ENCODE measurements at places on chromosomes 12 and 14.

DNA sequence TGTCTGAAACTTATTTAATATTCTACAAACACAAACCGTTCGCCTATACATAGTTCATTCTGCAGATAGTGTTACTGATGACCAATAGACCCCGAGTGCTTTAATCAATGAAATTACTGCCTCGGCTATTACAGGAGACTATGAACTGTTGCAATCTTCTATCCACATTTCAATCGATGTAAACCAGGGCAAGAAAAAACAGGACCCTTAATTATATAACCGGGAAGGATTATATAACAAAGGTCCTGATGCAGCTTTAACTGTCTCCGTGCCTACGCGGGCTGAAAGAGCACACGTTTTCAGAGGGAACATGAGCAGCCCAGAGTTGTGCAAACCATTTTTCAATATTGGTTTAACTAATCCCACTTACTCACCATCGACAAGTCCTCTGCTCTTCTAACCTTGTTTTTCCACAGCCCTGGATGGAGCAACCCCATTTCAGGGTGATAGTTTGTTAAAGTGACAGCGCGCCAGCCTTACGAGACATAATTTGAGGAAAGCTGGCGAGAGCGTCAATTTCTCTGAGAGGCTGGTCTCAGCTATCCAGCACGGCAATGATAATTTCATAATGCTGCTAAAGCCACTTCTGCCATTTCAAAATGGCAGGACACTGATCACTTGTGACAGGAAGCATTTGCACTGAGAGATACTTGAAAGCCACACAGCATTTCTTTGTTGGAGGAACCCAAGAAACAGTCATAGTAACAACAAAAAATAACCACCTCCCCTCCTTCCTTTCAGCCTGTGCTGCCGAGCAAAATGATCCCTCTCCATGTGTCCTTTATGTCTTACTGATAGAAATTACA is 184.6 kb downstream of the FOXN3 start:
- DNase-seq: no peak

DNA sequence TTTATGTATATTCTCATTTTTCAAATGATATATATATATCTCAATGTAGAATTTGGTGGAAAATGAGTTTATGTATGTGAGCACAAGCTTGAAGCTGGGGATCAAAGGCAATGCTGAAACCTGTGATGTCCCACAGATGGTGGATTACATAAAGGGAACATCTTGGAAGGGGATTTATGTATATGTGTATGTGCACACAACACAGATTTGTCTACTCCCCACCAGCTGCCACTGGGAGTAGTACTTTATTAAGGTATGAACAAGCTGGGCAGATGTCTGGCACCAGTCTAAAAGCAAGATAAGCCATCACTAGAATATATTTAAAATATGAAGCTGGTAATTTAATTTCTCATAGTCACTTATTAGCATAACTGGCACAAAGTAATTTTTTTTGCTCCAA is 895.6 kb downstream of the SLC6A15 start:
- DNase-seq: no peak

DNA sequence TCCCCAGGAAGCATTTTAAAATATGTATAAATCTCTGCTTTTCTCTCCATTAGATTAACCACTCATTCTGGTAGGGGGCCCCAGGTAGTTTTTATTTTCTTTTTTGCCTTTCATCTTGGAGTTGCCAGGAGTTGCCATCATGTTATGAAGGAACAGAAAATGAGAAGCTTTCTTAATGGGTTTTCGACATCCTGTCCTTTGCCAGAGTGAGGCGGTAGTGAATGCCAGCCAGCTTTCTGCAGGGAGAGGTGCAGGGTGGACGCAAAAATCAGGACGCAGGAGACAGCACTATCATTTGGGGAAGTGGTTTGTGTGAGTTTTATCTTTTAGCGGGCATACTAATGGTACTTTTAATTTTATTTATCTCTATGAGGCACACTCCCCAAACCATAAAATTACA is 1.7 kb downstream of the RASSF8 start:
- DNase-seq: peak; percentile 47

- DNase-seq: no peak
Measured at GRCh38 chr12:93886533-93887511, 209.6 kb downstream of the CRADD start.

- DNase-seq: no peak
Measured at GRCh38 chr12:5163661-5164060, 120.0 kb downstream of the KCNA5 start.

DNA sequence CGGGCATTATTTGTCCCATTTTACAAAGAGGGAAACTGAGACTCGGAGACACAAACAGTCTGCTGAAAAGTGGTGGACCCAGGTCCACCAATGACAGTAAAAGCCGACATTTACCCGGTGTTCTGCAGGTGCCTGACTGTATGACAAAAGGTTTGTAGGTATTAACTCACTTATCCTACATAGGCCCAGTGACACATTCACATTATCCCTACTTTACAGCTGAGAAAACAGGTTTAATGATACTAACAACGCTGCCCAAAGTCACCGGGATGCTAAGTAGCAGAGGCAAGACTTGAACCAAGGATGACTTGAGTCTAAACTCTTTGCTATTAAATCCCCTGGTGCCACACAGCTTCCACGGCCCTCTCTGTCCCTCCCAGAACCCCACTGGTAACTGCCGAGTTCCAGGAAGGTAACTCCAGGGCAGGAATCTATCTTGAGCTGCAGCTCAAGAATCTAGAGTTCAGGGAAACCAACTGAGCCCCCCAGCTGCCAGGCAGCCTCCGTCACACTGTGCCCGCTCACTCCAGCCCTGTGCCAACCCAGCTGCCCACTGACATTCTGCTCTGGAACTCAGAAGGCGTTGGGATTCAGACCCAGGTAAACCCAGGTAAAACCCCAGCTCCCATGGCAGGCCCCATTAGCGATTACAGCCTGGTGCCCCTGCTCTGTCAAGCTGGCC is 33.7 kb downstream of the SYNE3 start:
- DNase-seq: no peak

GRCh38 chr12:75162845-75163244 is 46.8 kb downstream of the KCNC2 start:
- DNase-seq: no peak

GRCh38 chr14:76760331-76761135 is 735 bp upstream of the VASH1 start:
- DNase-seq: no peak

DNA sequence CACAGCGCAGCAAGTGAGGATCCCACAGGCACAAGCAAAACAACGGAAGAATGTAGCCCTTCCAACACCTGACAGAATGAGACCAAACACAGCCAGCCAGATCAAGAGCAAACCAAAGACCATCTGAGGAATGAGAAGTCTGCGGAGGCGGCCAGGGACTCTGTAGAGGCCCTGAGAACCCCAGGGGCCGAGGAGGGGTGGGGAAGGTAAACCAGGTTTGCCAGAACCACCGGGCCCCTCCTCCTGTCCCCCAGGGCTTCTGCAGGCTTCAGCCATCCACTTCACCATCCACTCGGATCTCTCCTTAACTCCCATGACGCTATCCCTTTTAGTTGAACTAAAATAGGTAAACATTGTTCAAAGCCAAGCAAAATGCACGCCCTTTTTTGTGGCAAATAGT is 37.4 kb downstream of the ZCRB1 start:
- DNase-seq: no peak

DNA sequence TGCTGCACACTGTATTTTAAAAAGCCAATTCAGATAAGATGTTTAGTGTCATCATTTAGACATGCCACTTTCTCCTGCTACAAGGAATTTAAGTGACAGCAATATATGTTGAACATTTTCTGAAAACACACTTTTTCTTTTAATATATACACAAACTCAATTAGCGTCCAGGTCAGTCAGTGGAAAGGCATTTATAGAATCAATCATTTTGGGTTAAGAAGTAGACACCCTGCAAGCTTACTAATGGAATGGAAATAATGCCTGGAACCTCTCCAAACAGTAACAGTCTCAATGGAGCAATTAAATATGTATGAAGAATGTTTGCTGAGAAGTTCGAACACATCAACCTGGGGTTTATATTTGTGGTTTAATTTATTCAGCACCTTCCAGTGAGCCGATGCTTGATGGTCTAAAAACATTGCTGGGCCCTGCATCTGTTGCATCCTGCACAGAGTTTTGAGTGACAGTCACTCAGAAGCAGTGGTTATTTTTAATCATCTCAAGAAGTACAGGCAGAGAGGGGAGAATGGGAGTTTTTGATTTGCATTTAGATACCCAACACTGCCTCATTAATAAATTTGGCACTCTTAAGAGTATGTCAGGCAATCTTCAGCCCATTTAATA is 410.7 kb downstream of the TMEM117 start:
- DNase-seq: no peak

DNA sequence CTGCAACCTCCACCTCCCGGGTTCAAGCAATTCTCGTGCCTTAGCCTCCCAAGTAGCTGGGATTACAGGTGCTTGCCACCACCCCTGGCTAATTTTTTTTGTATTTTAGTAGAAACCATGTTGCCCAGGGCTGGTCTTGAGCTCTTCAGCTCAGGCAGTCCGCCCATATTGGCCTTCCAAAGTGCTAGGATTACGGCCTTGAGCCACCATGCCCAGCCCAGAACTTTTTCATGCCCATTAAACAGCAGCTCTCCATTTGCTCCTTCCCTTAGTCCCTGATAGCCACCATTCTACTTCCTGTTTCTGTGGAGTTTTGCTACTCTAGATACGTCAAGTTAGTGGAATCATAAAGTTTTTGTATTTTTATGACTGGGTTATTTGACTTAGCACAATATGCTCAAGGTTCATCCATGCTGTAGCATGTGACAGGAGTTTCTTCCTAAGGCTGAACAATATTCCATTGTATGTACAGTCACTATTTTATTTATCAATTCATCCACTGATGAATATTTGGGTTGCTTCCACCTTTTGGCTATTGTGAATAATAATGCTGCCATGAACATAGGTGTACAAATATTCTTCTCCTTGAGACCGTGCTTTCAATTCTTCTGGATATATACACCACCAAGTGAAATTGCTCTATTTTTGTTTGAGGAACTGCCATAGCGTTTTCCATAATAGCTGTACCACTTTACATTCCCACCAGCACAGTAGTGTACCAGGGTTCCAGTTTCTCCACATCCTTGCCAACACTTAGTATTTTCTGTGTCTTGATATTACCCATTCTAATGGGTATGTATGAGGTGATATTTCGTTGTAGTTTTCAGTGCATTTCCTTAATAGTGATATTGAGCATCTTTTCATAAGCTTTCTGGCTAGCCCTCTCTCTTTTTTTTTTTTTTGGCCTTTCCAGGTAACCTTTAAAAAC is 15.0 kb downstream of the ATF1 start:
- DNase-seq: no peak

DNA sequence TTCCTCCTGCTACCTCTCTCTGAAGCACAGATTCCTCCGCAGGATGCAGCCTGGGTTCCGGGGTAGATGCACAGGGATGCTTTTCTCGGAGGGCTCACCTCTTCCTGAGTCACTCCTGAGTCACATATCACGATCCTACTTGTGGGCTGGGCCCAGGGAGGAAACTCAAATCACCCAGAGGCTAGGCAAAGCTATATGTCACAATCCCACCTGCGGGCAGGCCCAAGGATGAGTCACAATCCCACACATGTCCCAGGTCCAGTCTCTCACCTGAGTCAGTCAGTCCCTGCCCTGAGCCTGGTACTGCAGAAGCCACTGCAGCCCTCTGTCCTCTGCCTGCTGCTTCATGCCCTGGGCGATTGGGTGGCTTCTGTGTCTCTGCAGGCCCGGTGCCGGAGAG is 149.0 kb upstream of the GSC start:
- no peak for DNase-seq

- no peak for DNase-seq
Measured at GRCh38 chr14:68966872-68967301, 12.2 kb downstream of the ACTN1 start.

- DNase-seq: no peak
Measured at GRCh38 chr14:89810101-89810500, 144.4 kb downstream of the EFCAB11 start.

GRCh38 chr14:79602045-79602444 is 609.3 kb downstream of the DIO2 start:
- no peak for DNase-seq

- DNase-seq: no peak
Measured at GRCh38 chr12:67237231-67237630, 31.9 kb upstream of the CAND1 start.

GRCh38 chr14:91190853-91191252 is 53.7 kb downstream of the GPR68 start:
- DNase-seq: no peak

GRCh38 chr14:22227084-22227483 is 361.9 kb downstream of the DAD1 start:
- DNase-seq: no peak

DNA sequence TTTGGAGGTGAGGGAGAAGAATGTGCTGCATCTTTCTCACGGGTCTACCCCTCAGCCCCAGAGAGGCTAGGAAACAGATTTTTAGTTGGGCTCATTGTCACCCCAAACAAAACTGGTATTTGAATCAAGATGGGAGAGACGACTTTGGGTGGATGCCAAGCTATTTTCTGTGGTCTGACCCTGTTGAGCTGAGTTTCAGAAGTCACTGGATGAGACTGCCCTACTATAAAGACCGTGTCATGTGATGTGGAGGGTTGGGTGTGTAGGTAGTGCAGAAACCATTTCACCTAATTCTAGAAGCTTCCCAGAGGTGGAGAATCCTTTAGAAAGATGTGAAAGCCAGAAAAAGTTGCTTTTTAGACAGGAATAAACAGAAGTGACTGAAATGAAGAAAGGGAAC is 60.2 kb downstream of the IFT43 start:
- no peak for DNase-seq

GRCh38 chr12:58530742-58531062 is 389.6 kb downstream of the LRIG3 start:
- no peak for DNase-seq

DNA sequence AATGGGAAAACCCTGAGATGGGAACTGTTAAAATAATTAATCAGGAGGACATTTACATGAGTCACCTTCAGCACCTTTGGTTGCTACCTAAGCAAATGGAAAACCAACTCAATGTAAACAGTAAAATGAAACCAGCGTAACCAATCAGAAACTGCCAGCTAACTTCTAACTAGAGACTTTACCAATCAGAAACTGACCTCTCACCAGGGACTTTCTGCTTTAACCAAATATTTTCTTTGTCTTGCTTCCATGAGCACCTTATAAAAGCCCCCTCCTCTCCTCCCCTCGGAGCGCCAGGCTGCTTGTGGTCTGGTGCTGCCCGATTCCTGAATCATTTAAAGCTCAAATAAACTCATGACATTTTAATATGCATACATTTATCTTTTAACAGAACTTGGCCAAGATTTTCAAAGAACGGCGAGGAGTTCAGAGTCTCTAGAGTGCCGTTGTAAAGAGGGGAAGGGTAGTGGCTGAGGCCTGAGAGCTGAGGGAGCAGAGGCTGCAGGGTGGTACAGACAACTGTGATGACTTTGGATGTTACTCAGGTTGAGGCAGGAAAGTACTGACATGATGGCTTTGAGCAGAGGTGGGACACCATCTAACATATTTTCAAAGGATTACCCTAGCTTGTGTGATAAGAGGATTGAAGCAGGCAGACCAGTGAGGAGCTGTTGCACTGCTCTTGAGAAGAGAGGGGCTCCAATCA is 183.6 kb downstream of the CRADD start:
- DNase-seq: no peak

DNA sequence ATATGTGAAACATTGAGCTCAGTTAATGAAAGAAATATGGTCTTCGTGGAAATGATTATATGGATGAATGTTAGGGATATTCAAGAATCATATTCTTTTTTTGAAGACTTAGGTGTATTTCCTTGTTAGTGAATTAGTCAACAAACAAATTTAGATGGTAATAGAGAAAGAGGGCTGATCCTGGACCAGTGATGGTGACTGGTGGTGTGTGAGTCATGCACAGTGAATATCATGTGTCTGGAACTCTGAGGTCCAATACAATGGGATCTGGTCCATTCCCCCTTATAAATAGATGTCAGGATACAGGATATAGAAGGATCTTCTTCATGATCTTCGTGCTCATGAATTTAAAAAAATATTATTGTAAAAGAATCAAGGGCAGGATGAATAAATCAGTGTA is 64.4 kb upstream of the RTL1 start:
- no peak for DNase-seq

Measured in dorsolateral prefrontal cortex (tissue), 122 donors.